Stimulated activated CD8-positive, alpha-beta memory T cell treated with anti-CD3 and anti-CD28 coated beads, Interleukin-4, amount 100 ng/mL, for 4 hours (primary cell): ENCODE measurements at places on chromosomes 5 and 9.

- no peak for DNase-seq
Measured at GRCh38 chr5:57422993-57423392, 59.6 kb downstream of the ACTBL2 start.

DNA sequence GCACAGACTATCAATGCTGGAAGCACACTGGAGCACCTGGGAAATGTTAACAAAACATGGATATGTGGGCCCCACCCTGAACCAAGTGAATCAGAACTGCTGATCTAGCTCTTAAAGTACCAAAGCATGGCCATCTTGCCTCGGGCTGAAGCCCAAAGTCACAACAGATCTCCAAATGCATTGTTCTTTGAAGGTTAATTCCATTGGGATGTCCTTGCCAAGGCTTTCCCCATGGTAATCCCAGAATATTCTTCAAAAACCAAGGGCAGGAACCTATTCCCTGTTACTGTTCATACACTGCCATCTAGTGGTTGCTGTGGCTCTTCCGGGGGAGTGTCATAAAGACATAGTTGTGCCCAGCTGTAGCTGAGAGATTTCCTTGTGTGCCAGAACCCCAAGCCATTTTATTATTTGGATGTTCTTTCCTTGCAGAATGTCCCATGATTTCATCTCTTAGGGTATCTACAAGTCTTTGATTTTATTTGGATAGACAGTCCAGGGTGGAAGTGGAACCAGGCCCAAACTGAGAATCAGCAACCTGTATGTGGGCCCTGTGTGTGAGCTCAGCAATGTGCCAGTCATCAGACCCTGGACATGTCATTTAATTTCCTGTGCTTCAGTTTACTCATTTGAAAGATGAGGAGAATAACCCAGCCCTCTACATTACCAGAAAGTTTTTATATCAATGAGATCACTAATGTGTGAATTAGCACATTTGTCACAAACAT, 290.0 kb downstream of the ACTL7B start:
- no peak for DNase-seq

DNA sequence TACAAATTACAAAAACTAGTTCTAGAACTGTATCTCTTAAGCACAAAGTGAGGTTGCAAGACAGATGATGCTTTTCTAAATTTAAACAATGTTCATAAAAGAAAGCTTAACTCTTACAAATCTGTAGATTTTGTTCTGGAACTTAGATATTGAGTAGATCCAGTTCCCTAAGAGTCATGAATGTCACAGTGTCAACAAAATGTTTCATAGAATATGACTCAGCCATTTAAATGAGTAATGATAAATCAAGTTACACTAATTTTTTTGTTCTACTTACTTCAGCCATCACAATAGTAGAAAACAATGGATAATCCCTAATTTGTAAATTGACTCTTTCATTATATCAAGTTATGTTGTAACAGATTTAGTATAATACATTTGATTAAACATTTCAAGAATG, 239.7 kb downstream of the MEF2C start:
- no peak for DNase-seq

- DNase-seq: no peak
Measured at GRCh38 chr5:56094579-56095361, 100.0 kb upstream of the IL6ST start.

DNA sequence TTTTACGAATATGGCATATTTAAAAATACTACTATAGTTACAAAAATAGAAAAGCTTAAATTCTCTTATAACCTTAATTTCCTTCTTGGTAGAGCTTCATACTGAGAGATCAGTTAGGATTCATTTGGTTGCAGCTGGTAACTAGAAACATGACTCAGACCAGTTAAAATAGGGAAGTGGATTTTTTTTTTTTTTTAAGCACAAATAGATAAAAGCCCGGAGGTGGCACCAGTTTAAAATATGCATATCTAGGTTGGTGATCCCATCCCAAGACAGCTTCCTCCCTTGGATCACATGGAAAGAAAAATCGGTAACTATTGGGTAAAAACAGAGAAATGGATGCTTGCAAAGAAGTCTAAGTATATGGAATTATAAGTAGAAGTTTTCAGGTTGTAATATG, 1634.3 kb downstream of the MAT2B start:
- DNase-seq: no peak

DNA sequence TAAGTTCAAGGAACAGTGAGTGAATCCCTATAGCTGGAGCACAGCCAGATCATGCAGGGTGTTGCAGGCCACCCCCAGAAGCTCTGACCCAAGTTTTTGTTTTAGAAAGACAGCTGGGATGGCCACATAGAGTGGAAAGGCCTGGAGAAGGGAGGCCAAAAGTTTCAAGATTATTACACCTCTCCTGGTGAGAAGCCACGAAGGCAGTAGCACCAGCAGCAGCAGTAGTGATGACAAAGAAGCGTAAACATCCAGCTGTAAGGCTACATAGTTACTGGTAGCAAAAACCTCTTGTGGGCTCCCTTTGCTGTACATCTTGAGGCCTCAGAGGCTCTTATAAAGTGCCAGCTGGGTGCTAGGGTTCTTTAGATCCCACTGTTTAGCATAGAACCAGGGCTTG, 11.8 kb downstream of the ADAMTSL1 start:
- DNase-seq: no peak

DNA sequence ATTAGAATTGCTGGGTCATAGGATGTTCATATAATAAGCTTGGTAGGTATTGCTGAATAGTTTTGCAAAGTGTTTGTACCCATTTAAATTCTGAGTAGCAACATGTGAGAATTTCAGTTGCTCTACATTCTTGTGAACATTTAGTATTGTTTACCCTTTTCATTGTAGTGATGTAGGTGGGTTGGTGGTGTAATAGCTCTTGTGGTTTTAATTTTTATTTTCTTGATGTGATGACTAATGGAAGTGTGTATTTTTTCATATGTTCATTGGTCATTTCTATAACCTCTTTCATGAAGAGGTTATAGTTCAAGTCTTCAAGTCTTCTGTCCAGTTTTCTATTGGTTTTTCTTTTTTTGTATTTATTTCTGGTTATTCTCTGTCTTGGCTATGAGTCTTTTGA, 34.4 kb downstream of the RASA1 start:
- DNase-seq: no peak

DNA sequence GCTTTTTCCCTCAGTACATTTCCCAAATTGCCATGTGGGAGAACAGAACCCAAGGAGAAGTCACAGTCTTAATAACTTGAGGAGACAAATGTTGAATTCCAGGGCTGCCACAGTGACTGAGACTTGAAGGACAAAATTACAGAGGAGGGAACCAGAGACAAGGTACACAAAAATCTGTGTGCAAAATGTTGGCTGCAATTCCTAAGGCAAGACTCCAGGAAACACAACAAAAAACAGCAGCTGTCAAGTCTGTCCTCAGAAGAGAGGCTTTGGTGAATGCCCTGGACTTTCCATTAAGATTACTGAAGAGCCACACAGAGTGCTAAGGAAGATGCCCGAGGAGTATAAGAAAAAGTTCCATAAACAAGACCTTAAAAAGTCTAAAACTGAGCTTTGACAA, 21.1 kb downstream of the AP3B1 start:
- DNase-seq: no peak

- no peak for DNase-seq
Measured at GRCh38 chr5:176542596-176543427, 5.6 kb upstream of the RNF44 start.

DNA sequence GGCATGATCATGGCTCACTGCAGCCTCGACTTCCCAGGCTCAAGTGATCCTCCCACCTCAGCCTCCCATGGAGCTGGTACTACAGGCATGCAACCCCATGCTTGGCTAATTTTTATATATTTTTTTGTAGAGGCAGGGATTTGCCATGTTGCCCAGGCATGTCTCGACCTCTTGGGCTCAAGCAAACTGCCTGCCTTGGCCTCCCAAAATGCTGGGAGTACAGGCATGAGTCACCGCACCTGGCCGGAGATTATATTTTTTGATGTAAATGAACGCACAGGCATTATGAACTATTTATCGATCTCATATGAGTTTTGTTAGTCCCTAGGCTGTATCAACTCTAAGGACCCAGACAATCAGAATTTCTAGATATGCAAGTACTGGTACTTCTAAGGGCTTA, 25.5 kb upstream of the CEP120 start:
- DNase-seq: no peak
